ENCODE measurements at places on chromosomes 16 and 17.
A peak's percentile ranks its signal among the peaks of the same experiment; 100 is the strongest.

- DNase-seq, result peak; percentile 47
These were observed 201.2 kb downstream of the UTP18 start for GRCh38 chr17:51461578-51462004.

DNA sequence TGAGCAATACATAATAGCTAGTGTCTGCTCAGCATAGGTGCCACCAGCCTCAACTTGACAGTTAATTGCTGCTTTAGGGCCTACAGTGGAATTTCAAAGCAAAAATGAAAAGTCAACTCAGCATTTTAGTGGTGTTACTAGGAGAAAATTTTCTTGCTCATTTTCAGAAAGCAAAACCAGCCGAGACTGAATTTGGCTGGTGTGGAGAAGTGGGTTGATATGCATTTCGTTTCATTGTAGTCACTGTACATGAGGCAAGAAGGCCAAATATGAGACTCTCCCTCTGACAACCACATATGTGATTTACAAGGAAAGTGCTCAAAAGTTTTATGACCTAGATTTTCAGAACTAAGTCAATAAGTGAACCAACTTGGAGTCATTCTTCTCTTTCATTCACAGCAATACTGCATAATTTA is 54.0 kb downstream of the DUSP14 start:
- no peak for DNase-seq

DNA sequence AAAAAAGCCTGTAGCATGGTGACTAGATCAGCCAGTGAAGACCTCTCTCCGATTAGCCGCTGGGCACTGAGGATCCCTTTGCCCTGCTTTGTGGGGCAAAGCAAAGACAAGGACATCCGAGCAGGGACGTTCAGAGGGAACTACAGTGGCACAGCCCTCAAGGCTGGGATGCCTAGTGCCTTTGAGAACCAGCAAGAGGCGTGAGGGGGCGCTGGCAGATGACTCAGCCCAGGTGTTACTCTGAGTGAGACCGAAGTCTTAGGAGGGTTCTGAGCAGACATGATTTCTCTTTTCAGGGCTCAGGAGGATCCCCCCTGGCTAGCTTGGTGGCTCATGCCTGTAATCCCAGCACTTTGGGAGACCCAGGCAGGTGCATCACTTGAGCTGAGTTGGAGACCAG is 178.6 kb downstream of the CPPED1 start:
- DNase-seq, result peak; percentile 8

- no peak for DNase-seq
These were observed 75.6 kb downstream of the RMI2 start for GRCh38 chr16:11420895-11421294.

- DNase-seq, result no peak
These were observed 245 bp downstream of the TMEM256 start for GRCh38 chr17:7403727-7403976.

- DNase-seq, result no peak
These were observed 1.7 kb upstream of the SLC47A1 start for GRCh38 chr17:19531780-19532501.

- no peak for DNase-seq
These were observed 233.1 kb upstream of the WSCD1 start for GRCh38 chr17:5837055-5837491.

Data from activated naive CD8-positive, alpha-beta T cell treated with anti-CD3 and anti-CD28 coated beads for 36 hours (primary cell).